SK-MEL-5 (cell line): ENCODE measurements at places on chromosomes 11 and 22.

DNA sequence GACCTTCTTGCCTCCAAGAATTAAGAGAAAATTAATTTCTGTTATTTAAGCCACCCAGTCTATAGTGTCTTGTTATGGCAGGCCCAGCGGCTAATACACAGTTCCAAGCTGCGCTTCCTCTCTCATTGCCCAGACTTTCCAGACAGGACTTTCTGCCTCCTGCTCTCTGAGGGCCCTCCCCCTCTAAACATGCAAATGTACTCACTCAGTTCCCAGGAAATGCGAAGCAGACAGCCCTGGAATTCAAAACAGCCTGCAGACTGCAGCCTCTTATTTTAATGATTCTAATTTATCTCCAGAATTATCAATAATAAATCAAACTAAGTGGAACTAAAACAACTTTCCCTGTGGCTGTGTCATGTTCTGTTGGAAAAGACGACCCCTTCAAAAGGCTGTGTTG is 115.5 kb upstream of the ISX start:
- DNase-seq = no peak

DNA sequence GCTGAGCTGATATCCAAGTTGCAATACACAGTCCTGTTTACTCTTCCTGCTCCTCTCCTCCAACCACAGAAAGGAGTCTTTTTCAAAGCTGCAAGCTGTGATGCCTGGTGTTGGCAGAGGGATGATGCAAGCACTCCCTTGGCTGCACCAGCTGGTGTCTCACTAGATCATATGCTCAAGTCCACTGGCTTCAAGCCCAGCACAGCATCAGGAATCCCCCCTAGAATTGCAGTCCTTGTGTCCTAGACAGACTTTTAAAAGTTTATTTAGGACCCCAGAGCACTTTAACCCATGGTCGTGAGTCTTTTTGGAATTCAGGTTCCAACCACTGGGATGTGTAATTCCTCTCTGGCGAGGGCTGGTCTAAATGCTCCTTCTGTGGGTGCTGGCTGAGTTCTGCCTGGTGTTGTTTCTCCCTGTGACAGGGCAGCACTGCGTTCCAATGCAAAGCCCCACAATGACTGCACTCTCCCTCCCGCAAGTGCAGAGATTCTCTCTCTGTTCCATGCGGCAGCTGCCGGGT is 1.9 kb upstream of the HEPN1 start:
- peak; percentile 13 for DNase-seq

GRCh38 chr11:11605821-11606450 is 15.9 kb downstream of the GALNT18 start:
- no peak for DNase-seq

DNA sequence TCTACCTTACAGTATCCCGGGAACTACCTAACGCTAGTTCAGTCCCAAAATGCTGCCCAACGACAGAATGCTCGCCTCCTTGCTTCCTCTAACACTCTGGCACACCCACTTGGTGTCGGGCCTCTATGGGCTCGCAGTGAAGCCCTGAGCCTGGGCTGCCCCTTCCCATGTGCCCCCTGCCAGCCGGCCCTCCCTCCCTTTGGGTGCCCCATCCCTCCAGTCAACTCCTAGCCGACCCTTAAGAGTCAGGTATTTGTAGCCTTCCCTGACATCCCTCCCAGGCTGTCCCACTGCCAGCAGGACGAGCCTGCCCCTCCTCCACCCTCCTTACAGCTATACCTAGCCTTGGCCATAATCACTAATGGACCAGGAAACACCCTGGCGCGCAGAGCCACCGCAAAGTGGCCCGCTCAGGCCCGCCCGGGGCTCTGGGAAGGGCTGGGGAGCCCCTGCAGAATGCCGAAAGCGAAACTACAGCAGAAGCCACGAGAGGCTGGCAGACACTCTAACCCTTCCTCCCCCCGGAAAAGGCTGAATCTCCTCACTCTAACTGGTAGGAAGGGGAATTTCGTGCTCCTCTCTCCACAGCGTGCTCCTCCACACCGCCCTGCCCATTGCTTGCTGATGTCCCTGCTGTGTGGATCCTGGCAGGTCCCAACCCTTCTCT is 8.2 kb downstream of the CBX7 start:
- DNase-seq = no peak

GRCh38 chr11:101346591-101346990 is 217.0 kb upstream of the PGR start:
- DNase-seq = no peak
